Stimulated activated CD8-positive, alpha-beta memory T cell treated with anti-CD3 and anti-CD28 coated beads, Interleukin-4, amount 100 ng/mL, for 1 hour (primary cell): ENCODE measurements at places on chromosomes 1 and 21.

GRCh38 chr1:217026531-217026930, 303.3 kb upstream of the ESRRG start:
- DNase-seq = no peak

DNA sequence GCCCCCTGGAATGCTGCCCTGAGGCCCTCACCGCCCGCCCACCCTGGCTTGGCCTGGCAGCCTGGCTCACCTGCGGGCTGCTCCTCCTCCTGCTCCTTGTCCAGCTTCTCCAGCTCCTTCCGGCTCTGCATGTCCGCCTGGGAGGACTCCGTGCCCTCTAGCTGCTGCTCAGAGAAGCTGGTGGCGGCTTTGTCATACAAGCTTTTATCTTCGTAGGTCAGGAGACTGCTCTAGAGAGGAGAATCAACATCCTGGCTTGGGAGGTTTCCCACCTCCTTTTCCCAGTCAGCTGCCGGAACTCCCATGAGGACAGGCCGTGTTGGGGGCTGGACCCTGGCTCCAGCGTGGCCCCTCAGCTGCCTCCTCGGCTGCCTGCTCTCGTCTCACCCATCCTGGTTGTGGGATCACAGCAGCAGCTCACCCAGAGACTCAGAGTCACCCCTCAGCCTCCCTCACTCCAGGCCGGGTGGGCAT, 36.6 kb upstream of the TMEM52 start:
- DNase-seq = no peak

- DNase-seq = no peak
Measured at GRCh38 chr1:38826262-38826661, 33.3 kb downstream of the RRAGC start.

GRCh38 chr21:24204641-24205040, 1402.6 kb downstream of the MRPL39 start:
- DNase-seq = no peak

GRCh38 chr21:33196941-33197374, 32.8 kb upstream of the IFNAR2 start:
- peak; percentile 22 for DNase-seq

DNA sequence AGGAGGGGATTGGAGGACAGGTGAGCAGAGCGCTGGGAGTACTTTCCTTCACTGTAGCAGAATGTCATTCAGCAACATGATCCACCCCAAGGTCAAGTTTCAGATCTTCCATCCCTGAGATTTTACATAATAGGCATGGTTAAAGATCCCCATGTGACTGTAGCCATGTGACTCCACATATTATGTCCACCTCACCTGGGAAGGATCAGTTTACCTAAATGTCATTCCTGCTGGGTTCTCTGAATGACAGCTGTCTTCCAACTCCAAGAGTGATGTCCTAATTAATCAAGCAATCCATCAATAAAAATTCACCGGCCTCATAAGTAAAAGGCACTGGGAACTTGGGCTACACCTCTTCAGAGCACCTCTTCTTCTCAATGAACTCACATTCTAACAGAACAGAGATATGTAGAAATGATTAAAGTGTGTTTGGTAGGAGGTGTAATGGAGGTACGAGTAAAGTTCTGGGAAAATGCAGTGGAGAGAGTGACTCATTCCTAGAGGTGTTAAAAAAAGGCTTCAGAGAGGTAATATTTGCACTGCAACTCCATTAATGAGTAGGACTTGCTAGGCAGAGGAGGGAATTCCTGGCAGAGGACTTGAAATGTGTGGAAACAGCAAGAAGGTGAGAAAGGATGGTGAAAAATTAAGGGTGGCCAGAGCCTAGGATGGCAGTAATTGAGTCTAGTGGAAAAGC, 22.2 kb upstream of the MAPKAPK2 start:
- DNase-seq = no peak

- no peak for DNase-seq
Measured at GRCh38 chr1:155410931-155411330, 90.2 kb downstream of the RUSC1 start.
